ENCODE measurements at places on chromosomes 16 and 17.

DNA sequence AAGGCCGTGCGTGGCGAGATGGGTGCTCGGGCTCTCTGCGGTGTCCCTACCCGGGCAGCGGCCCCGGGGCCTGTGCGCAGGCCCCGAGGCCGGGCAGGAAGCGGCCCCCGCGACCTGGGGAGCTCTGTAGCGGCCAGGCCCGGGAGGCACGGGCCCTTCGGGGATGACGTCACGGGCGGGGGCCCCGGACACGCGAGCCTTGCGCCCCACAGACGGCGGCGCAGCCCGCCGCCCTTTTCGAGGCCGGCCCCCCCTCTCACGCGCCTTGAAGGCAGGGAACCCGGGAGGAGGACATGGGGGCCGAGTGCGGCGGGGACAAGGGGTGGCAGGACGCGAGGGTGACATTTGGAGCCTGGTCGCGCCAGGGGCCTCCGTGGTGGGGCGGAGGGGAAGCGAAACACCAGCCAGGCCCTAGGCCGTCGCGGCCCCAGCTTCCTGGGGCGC lies 1.1 kb downstream of the RAI1 start:
- peak; percentile 17 for DNase-seq

DNA sequence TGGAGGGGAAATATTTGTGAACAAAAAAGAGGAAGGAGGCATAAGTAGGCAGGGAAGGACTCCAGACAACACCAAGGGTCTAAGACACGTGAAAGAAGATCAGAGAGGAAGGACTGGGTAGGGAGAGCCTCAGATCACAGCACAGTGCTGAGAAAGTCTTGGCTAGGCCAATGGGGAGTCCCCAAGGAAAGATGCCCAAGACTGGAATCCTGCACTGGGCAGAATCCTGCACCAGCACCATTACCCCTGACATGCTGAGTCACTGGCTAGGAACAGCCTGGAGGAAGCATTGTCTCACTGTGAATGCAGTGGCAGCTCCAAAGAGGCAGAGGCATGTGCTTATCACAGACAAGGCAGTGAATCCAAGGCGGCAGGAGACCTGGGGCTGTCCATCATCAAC lies 19.2 kb downstream of the CLEC19A start:
- DNase-seq = no peak

GRCh38 chr16:67761924-67762323 lies 42.8 kb upstream of the GFOD2 start:
- no peak for DNase-seq

DNA sequence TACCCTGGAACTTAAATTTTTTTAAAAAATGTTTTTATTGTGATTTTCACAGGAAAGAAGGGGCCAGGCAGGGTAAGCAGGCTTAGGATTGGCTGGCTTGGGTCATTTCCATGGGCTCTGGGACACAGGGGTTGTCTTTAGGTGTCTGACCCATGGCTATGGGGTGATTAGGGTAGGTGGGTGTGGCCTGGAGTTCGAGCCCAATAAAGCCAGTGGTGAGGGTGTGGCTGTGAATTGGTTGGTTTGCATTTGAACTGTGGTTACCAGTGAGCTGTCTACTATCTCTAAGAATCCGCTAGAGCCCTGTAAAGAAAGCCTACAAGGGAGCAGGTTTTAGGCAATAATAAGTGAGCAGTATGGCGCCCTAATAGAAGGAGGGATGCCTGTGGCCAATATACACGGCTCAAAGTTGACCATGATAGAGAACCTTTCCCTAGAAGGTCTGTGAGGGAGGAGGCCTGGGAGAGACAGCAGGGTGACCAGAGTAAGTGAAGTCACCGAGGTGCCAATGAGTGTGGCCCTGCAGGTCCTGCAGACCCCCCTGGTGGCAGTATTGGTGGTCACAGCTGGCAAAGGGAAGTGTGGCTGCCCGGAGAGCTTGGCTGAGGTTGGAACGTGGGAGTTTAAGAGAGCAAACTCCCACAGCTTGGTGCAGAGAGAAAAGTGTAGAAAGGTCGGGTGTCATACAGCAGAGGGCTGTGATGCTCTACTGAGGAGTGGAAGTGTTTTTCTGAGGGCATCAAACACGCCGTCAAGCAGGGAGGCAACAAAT lies 454.0 kb downstream of the WWOX start:
- DNase-seq = no peak

DNA sequence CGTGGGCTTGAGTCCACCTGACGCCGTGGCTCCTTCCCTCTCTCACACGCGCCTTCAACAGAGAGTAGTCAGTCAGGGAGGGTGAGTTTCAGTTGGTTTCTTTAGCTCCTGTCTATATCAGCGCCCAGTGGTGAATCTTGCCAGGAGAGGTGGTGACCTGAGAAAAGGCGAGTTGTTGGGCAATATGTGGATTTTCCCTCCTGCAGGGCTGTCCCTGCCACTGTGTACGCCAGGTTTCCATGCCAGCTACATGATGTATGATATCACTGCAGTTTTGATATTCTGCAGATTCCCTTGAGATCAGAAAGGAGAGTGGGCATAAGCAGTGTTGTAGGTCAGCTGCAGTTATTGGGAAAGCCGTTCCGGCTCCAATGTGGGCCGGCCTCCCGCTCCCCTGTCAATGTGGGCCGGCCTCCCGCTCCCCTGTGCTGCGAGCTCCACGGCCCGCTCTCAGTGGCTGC lies 31.4 kb downstream of the BANP start:
- no peak for DNase-seq

- DNase-seq = no peak
Observed at GRCh38 chr17:16282522-16282921, 65.5 kb downstream of the PIGL start.

DNA sequence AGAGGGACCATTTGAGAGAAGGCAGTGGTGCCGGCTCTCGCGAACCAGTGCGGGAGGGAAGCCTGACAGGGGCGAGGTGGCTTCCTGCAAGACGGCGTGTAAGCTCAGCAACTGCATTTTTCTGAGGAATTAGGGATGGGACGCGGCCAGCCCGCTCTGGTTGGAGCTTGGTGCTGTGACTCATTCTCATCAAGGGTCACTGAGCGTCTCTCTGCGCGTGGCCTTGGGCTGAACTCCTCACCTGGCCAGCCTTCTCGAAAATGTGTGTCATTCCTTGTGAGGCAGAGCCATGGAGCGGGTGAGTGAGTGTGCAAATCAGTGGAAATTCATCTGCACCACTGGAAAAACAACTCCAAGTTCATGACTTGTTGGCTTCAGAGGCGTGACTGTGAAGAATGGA lies 52.8 kb downstream of the NTN1 start:
- no peak for DNase-seq

DNA sequence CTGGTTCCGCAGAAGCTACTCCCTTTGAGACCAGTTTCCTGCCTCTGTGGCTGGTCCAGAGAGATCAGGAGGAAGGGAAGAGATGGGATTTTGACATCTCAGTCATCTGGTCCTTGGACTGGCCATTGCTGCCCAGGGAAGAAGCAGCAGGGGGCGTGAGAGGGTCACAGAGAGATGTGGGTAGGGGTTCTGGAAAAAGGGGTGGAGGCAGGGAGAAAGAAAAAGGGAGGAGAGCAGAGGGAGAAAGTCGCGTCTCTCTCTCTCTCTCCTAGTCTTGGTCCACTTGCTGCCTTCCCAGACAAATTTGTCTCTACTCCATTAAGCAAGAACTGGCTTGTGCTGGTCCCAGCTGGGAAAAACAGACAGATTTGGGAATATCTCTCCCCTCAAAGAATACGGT lies 4.4 kb downstream of the SHBG start:
- DNase-seq = no peak

DNA sequence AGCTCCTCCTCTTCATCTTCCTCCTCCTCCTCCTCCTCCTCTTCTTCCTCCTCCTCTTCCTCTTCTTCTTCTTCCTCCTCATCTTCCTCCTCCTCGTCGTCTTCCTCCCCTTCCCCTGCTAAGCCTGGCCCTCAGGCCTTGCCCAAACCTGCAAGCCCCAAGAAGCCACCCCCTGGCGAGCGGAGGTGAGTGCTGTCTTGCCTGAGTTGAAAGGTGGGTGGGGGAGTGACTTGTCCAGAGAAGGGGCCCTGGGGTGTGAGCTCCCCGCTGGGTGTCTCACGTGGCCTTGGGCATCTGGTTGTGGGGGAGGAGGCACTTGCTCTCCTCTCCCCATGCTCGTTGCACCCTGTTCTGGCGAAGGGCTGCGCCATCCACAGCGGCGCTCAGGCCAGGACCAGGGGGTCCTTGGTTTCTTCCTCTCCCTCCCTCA lies 8.0 kb downstream of the ELOB start:
- DNase-seq = no peak

DNA sequence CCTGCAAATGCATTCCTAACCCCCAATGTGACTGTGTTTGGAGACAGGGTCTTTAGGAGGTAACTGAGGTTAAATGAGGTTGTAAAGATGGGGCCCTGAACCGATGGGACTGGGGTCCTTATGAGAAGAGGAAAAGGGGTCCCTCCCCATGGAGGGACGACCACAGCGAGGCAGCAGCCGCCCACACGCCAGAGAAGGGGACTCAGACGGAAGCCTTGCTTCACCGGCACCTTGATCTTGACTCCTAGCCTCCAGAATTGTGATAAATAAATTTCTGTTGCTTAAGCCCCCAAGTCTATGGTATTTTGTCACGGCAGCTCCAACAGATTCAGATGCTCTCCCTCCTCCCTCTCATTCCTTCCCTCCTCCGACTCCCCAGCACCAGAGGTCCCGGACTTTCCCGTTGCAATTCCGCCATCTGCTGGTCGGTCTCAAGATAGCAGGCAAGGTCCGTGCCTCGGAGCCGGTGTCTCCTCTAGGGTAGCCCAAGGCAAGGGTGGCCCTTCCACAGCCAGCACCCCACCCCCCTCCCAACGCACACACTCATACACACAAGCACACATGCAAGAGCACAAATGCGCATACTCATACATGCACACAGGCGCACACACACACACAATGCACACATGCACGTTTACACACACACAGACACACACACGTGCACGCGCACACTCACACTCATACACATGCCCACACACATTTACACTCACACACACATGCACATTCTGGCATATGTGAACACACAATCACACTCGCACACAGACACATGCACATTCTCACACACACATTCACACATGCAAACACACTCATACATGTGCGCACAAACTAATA lies 23.1 kb upstream of the C16orf78 start:
- no peak for DNase-seq
